ENCODE measurements at places on chromosomes 2 and 18. TPM values are rescaled to one million over a fixed set of nuclear protein-coding genes. Genes with fewer than 3 reads are reported as not detected.
A peak's percentile ranks its signal among the peaks of the same experiment; 100 is the strongest.

- DNase-seq: peak; percentile 48
Observed at GRCh38 chr2:118089139-118089800, 999 bp downstream of the INSIG2 start.

Gene PPP1R1C
- not detected for total RNA-seq

GRCh38 chr18:23369266-23369665, 83.8 kb upstream of the RIOK3 start:
- DNase-seq: no peak

DNA sequence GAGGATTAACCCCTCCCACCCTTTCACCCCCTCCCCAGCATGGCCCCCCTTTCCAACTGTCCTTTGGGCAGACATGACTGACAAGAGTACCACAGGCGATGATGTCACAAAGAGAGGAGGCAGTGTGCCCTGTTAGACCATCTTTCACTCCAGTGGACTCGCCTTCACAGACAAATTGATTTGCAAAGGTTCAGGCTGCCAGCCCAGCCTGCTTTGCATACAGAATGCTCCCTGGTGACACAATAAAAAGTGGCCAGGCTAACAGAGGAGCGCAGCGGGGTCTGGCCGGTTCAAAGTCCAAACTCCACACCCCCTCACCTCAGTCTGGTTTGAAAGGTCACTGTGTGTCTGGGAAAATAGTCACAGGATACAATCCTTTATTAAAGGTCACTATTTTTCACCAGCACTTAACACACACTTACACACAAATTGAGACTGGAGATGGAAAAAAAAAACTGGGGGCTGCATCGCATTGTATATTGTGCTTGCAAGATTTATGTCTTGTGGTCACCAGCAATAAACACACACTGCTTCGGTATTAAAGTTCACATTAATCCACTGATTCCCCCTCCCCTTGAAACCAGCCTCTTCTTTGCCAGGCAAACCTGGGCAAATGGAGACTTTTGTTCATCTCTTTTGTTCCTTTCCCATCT, 236.9 kb downstream of the BCL11A start:
- DNase-seq: no peak

- no peak for DNase-seq
Observed at GRCh38 chr18:49609256-49610021, 47.6 kb downstream of the LIPG start.

- DNase-seq: no peak
Observed at GRCh38 chr2:106065268-106065982, 128.7 kb downstream of the UXS1 start.

Gene CENPA
- total RNA-seq: 58.1 TPM

Gene SMYD1
- not detected for total RNA-seq

Gene MALL
- total RNA-seq: not detected

- no peak for DNase-seq
Observed at GRCh38 chr2:229230911-229231310, 40.2 kb downstream of the PID1 start.

DNA sequence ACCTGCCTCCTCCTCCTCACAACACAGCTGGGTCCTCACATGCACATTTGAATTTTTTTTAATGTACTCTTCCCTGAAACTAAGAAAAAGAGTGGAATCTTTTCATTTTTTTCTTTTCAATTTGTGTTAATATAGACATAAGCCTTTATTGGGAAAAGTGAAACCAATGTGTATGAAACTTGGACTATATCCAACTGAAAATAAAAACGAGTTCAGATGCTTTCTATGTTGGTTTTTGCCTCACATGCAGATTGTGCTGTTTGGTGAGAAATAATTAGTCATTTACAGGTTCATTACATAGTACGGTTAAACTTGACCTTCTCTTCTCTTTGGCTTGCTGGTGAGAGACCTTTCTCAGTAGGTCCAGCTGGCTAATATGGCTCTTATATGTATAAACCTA, 515.2 kb upstream of the FANCL start:
- DNase-seq: no peak

Gene SMAD2
- total RNA-seq: 140 TPM

DNA sequence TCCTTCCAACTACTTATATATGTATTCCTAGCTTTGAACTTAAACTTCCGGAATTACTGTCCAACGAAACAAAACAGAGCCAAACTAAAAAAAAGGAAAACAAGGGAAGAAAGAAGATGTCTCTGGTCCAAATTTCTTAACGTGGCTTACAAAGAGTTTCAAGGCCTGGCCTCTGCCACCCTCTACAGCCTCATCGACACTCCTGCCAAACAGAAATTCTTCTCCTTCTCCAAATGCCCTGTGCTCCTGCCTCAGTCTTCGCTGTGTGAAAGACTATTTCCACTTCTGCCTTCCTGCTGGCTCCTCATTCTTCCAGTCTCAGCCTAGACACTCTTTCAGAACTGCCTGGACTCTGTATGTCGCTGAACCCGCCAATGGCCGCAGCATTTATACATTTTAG, 249.2 kb downstream of the TXNL1 start:
- DNase-seq: no peak

- no peak for DNase-seq
Observed at GRCh38 chr2:105795575-105795934, 50.8 kb downstream of the NCK2 start.

DNA sequence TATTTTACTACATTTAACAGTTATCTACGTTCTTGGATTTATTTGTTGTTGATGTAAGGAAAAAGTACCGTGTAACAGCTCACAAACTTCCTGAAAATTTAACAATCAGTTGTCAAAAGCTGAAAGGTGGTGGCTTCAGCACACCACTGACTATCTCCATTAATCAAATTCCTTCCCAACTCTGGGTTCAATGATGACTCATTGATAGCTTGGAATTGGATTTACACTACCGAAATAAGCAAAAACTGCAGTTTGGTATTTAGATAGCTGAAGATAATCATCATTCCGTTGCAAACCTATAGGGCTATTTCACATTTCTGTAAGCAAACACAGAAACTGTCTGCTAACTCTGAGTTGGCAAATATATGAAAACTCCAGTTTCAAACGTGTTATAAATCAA, 322.3 kb upstream of the TFPI start:
- DNase-seq: no peak

Gene SERPINB3
- not detected for total RNA-seq

- DNase-seq: no peak
Observed at GRCh38 chr2:185665251-185665814, 73.3 kb upstream of the FSIP2 start.

- no peak for DNase-seq
Observed at GRCh38 chr2:184336688-184337087, 261.6 kb upstream of the ZNF804A start.

- DNase-seq: no peak
Observed at GRCh38 chr2:145007093-145007959, 487.4 kb upstream of the ZEB2 start.

DNA sequence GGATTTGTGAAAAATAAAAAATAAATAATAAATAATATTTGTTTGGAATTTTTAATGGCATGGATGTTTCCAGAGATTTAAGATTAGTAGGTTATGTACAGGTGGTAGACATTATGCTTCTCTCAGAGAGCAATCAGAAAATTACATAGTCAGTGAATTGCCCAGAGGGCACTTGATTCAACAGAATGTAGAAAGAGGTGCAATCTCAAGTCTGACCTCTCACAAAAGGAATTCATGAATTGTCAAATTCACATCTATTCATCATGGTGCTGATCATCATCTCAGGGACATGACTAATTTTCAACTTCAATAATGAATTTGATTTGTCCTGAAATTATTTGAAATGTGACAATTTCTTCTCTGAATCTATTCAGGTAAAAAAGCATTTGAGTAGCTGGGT, 172.5 kb downstream of the PDE11A start:
- no peak for DNase-seq

Gene LOXHD1
- 0.63 TPM for total RNA-seq
